ENCODE measurements at places on chromosomes 4 and X. TPM values are rescaled to one million over a fixed set of nuclear protein-coding genes. Genes with fewer than 3 reads are reported as not detected.

GRCh38 chr4:34323549-34324320 is 1920.6 kb downstream of the ARAP2 start:
- no peak for DNase-seq

DNA sequence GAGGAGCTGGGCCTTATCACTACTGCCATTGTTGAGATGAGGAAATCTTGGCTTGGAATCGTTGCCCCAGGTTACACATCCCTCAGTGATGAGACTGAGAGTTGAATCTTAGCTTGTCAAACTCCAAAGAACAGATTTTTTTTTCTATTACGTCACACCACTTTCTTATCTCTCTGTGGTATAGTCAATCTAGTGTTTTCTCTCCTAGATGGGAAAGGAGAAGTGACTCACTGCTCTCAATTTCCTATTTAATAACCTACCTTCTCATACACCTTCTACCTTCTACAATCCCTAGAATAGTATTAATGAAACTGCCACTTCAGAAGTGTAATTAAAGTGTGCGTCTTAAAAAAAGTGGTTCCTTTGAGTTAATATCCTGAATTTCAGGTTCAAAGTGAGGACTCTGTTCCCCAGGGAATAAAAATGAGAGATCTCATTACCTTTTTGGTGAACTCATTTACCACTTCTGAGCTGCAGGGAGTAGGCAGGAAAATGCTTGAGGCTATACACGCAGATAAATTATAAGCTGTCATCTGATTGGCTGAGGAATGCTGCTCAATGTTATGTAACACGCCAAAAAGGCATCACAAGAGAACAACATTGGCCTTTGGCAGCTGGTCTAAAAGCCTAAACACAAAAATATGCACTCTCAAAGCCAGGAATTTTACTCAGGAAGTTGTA is 59.3 kb downstream of the MAD2L1 start:
- no peak for DNase-seq

DNA sequence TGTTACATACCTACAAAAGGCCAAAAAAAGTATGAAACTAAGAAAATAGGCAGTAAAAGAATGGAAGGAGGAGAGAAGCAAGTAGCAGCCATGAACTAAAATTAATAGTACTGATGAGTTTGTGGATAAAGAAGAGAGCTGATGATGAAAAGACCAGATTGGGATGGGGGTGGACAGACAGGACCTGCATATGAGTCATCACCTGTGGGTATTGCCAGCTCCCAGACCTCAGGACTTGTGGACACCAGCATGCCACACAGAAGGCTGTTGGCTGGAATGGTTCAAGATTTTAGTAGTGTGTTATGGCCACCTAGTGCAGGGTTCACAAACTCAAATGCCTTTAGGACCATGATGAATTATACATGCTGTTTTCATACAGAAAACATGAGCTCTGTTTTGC is 58.9 kb downstream of the ARX start:
- no peak for DNase-seq

- no peak for DNase-seq
These were observed 132.5 kb downstream of the TBCK start for GRCh38 chr4:106183551-106183950.

- no peak for DNase-seq
These were observed 133.8 kb downstream of the AFF1 start for GRCh38 chr4:87068583-87069021.

- no peak for DNase-seq
These were observed 24.4 kb downstream of the TSPAN5 start for GRCh38 chr4:98634061-98634460.

DNA sequence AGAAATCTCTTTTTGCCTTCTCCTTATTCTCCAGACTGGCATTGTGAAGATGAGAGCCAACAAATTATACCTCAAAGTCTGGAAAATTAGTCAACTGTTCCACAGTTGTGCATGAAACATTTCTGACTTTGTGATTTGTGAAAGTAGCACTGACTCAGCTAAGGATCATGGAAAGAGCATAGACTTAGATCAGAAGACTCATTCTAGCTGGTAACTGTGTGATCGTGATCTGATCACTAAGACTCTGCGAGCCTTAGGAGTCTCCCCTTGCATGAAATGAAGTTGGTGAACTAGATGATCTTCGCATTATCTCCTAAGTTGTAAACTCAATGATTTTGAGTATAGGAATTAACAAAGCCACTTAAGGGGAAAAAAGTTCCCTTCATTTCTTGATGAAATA is 668.1 kb downstream of the RPA4 start:
- no peak for DNase-seq

GRCh38 chr4:53194727-53195126 is 171.1 kb downstream of the SCFD2 start:
- DNase-seq, result no peak

The ATP1B4 gene
- not detected for total RNA-seq

The SPOCK3 gene
- total RNA-seq, result 1.4 TPM

The ATP8A1 gene
- 0.80 TPM for total RNA-seq

The KLB gene
- not detected for total RNA-seq

The CNKSR2 gene
- total RNA-seq, result not detected

The ALAS2 gene
- not detected for total RNA-seq

The BTC gene
- total RNA-seq, result 0.08 TPM

The SPATA4 gene
- not detected for total RNA-seq
